ENCODE measurements at places on chromosomes 5 and 9.

DNA sequence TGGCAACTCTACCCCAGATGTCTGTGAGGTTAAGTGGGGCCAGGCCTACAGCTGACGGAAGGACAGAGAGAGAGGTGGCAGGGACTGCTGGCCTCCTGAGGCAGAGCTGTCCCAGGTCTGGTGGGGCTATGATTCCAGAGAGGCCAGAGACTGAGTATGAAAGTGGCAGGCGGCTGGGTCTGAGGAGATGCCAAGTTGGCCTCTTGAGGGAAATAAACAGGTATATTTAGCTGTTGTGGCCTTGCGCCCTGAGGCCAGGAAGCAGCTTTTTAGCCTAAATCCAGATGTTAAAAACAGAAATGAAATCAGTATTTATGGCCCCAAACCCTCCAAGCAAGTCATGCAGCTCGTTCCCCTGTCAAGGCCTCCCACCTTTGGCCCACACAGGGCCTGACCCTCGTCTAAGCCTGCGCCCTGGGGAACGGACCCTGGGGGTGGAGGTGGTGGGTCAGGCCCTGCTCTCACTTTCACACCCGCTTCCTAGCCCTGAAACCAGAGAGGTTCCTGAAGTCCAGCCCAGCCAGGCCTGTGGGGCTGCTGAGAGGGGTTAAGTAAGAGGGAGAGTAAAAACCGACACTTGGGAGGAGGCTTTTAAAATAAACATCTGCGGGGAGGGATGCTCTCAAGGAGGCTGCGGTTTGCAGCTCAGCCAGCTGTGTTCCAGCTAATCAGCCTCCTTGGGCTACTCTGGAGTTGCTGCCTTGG lies 18.7 kb downstream of the PCDHGC5 start:
- peak; percentile 70 for DNase-seq

GRCh38 chr9:121216271-121216805 lies 14.7 kb upstream of the RAB14 start:
- DNase-seq: no peak

DNA sequence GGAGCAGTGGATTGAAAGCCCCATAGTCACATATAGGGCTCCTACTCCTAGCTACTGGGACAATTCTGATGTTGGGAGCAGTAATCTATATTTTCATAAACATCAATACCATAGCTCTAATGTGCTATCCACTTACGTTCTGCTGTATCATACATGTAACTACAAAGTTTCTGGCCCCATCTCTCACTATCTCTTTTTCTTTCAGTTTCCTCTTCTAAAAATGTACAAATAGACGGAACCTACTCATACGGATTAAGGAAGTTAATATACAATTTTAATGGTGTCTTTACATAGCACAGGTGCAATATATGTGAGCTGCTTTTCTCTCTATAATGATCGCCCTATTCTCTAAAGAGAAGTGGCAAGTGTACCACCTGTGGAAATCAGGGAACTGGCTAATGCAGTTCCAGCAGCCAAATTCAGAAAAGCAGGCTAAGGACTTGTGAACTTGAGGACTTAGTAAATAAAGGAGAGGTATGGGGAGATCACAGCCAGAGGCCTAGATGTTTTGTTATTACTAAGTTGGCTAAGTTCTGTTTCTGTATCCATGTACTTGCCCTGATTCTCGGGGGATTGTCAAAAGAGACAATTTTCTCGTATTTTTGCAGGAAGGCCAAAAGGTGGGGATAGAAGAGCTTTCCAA lies 1021.9 kb downstream of the CDH12 start:
- DNase-seq: no peak

- DNase-seq: no peak
Measured at GRCh38 chr5:160174780-160175437, 54.4 kb upstream of the FABP6 start.

DNA sequence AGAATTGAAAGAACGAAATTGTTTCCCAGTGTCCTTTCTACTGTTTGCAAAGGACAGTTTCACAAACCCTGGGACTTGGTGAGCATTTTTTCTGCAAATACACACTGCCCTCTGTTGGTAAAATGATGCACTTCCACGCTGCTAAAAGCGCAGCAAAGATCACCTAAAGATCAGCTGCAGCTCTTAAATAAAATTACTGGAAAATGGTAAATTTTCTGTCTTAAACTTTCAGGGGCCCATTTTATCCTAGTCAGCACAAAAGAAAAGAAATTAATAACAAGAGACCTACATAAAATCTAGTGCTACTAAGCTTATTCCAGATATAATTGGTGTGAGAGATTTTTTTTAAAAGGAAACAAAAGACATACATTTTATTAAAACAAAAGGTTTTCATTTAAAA lies 566.0 kb downstream of the CAAP1 start:
- DNase-seq: peak; percentile 83

GRCh38 chr5:171340491-171340890 lies 31.4 kb downstream of the TLX3 start:
- DNase-seq: no peak

DNA sequence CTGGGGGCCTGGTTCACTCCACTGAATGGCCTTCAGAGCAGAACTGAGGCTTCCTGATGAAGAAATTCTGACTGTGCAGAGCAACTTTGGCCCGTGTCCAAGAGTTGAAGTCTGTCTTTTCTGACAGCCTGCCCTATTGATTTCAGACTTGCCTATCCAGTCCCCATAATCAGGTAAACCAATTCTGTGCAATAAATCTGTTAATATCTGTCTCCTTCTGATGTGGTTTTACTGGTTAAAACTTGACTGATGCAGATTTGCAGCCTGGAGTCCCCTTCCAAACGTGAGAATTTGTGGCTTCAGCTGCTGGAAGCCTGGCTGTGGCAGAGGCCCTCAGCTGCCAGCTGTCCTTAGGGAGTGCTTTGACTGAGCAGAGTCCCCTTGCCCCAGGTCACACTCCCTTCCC lies 283.9 kb upstream of the ANKRD55 start:
- DNase-seq: peak; percentile 42

DNA sequence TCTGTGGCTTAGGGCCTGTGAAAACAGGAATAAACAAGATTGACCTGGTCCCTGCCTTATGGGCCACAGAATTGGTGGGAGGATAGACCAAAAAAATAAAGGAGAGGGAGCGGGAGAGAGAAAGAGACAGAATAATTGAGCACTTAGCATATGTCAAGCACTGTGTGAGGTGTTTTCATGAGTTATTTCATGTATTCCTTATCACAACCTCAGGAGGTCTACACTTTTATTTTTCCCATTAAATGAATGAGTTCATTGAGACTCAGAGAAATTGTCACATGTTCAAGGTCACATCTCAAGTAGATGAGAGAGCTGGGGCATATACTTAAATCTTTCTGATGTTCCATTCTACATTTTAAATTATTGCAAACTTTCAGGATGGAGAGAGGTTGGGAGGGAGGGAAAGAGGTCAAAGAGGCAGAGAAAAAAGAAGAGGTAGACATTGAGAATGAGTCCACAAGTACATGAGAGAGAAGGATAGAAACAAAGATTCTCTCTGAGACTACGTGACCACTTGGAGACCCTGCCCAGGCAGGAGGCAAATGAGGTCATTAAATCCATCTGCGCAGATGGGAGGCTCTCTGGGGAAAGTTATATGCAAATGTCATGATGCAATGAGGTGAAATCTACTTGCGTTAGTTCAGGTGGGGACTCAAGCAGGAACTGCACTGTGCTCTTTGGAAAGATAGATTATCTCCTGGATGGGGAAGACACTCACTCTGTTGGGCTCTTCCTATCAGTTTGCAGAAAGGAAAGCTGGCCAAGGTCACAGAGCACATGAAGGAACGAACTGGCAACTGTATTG lies 241.5 kb downstream of the PAPPA start:
- no peak for DNase-seq

GRCh38 chr9:101446732-101447131 lies 11.2 kb upstream of the ALDOB start:
- DNase-seq: no peak

GRCh38 chr5:178304761-178305645 lies 72.4 kb upstream of the PHYKPL start:
- DNase-seq: peak; percentile 58

- peak; percentile 77 for DNase-seq
Measured at GRCh38 chr9:117414906-117415331, at the start of gene ASTN2. Gene ASTN2, minus strand, starts transcription at chr9:117415057. Its CDS starts 119 bp downstream, at chr9:117414938.

DNA sequence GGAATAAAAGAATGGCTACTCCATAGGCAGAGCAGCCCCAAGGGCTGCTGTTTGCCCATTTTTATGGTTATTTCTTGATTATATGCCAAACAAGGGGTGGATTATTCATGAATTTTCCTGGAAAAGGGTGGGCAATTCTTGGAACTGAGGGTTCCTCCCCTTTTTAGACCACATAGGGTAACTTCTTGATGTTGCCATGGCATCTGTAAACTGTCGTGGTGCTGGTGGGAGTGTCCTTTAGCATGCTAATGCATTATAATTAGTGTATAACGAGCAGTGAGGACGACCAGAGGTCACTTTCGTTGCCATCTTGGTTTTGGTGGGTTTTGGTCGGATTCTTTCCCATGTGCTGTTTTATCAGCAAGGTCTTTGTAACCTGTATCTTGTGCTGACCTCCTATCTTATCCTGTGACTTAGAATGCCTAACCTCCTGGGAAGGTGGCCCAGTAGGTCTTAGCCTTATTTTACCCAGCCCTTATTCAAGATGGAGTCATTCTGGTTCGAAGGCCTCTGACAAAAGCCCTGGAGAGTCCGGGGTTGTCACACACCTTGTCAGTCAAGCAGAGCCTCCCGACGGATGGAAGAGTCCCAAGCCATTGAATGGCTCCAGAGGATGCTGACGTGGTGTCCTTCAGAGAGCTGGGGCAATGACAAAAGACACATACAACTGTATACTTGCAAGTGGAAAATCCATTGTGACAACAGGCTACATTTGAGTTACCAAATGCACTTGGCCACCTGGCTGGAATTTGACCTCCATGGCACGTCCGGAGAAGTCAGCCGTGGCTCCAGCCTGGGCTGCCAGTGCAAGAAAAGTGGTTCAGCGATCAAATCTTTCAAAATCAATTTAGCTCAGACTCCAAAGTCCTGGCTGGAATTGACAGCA lies 67.1 kb upstream of the CLINT1 start:
- DNase-seq: no peak

DNA sequence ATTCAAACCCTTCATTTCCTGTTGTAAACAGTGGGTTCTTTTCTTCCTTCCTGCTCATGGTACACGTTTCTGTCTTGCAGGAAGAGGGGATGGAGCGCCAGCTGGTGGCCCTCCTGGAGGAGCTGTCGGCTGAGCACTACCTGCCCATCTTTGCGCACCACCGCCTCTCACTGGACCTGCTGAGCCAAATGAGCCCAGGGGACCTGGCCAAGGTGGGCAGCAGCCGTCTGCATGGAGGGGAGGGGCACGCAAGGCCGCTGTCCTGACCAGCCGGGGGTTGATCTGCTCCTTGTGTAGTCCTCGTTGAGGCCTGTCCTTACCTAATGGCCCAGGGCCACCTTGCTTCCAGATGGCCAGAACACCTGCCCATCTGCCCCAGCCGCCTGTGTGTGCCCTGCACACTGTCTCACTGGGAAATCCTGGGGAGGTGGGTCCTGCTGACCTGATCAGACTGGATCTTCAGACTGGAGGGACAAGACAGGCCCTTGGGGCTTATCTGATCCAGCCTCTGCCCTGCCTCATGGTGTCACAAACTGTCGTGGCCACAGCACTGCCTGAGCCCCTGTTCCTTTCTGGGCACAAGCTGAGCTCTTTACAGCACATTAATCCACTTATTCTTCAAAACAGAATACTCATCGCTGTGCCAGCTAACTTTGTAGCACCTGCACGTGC lies 44.7 kb downstream of the LRSAM1 start:
- no peak for DNase-seq

- peak; percentile 90 for DNase-seq
Measured at GRCh38 chr9:92254381-92255337, 38.8 kb downstream of the IARS1 start.

DNA sequence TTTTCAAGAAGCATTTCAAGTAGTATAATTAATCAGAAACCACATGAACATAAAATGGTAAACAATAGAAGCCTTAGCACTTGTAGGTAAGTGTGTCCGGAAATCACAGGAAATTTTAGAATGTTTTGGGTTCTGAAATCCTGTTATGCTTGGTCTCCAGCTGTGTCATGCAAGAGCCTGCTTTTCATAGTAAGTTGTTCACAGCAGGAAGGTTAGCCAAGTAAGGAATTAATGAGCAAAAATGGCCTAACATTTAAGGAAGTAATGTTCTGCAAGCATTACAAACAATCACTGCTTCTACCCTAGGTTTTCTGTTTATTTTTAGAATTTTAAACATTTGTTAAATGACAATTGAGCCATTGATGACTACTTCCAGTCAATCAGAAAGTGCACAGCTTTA lies 669.5 kb downstream of the SLCO4C1 start:
- no peak for DNase-seq

GRCh38 chr5:147404706-147405105 lies 105.2 kb downstream of the DPYSL3 start:
- no peak for DNase-seq

DNA sequence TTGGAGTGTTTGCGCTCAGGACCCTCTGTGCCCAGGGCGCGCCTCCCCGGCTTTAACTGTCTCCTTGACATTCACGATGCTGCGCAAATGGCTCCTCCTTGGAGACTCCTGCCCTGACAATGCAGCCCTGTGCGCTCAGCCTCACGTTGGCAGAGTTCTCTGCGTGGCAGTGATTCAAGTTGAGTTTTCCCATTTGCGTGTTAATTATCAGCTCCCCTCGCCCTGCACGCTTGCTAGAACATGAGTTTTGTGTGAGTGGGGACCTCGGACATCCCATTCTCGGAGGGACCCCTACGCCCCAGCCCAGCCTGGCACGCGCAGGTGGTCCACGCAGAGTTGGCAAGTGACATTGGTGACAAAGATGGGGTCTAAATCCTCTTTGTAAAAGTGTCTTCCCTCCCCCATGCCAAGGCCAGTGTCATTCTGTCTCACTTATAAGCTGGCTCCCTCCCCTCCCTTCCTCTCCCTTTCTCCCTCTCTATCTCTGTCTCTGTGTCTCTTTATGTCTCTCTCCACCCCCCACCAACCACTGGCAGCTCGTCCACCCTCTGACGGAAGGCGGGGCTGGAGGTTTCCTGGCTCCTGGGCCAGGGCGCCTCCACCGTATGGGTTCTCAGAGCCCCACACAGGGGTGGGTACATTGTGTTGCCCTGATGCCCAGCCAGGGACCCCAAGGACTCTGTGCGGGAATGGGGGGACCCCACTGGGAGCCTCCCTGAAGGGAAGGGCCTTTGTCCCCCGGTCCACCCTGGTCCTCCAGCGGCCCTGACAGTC lies 169.3 kb downstream of the OLFM1 start:
- no peak for DNase-seq

DNA sequence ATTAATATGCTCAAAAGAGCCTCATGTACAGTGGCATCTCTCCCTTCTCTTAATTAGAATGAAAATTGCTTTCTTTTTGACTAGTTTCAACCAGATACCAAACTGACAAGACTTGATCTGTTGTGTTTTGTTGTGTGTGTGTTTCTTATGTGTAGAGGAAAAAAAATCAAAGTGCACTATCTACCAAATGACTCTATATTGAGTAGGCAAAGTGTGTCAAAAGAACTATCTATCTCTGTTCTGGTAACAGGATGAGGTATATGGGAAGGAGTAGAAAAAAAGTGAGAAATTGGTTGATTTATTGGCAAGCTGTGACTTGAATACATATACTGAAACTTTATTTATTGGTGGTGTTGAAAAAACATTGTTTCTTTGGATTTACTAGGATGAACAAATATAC lies 190.0 kb downstream of the SLF1 start:
- no peak for DNase-seq

GRCh38 chr9:69248005-69248404 lies 73.9 kb downstream of the TJP2 start:
- no peak for DNase-seq

GRCh38 chr5:114010362-114010761 lies 351.5 kb upstream of the KCNN2 start:
- DNase-seq: no peak

Data from kidney (tissue), 22 donors.